Progenitor cell of endocrine pancreas (in vitro differentiated cells): ENCODE measurements at places on chromosomes 5 and 9.

GRCh38 chr9:121557581-121558447 lies 58.2 kb upstream of the GGTA1 start:
- DNase-seq, result no peak

DNA sequence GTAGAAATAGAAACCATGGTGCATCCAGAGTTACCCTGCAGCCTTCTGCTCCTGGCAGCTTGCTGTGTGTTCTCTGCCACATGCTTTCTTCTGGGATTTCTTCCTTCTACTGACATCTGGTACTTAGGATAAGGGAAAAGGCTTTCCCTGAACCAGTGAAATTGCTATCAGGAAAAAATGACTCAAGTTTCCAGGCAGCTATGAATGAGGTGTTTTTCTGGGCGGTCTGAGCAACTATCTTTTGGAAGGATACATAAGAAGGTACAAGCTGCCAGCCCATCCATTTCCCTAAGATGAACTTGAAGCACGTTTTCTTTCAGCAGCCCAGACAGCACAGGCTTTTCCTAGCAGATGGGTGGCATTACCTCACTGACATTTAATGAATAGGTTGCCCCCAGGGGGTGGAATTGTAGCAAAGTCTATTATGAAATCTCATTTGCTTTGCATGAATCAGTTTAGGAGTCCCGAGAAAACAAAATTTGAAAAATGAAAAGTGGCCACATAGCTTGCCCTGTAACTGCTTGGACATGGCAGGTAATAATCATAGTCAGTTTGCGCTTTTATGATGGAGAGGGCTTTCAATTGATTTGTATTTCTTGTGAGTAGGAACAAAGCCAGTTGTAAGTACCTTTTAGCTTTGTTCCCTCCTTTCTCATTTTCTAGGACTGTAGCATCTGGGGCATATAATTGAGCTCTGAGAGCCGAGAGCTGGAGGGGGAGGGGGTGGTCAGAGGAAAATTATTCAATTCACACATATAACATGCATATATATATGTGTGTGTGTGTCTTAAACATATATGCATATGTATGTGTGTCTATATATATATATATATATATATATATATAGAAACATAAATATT lies 108.5 kb downstream of the C9orf152 start:
- no peak for DNase-seq

DNA sequence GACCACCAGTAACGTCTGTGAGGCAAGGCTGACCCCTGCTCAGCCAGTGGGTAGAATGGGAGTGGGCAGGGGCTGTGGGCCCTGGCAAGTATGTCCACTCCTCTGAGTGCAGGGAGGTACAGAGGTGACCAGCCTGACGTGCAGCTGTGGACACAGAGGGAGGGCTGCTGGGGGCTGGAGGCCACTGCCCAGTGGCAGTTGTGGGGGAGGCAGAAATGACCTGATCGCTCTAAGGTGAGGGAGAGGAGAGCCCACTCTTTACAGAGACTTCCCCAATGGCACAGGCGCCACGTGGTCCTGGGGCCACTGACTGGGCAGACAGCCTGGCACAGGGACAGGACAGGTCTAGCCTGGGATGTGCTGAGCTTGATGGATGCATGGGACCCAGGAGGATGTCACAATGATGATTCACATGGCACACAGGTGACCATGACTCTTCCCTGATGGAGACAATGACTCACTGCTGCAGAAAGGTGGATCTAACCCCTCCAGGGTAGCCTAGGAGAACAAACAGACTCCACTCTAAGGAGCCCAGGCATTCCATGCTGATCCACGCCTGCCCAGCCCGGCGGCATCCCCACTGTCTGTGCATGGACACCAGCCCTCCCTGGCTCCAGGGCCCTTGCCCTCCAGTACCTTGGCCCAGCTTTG lies 7.7 kb downstream of the LPCAT1 start:
- DNase-seq, result peak; percentile 8

- DNase-seq, result no peak
These were observed 60.6 kb downstream of the FBXL17 start for GRCh38 chr5:108321341-108321740.

DNA sequence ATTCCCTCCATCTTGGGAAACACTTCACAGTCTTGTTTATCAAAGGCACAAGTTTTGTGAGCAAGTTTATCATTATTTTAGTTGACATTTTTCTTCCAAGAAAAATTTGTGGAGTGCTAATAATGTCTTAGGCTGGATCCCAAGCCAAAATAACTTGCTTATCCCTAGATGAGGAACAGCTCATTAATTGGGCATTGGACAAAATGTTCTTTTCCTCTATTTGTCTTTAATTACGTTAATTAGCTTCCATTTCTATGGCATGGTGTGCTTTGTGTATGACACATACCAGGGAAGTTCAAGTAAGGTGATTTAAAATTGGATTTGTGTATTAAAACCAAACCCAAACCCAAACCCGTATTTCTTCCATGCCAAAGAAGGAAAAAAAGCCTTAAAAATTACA lies 379.5 kb downstream of the SH3GL2 start:
- DNase-seq, result no peak

DNA sequence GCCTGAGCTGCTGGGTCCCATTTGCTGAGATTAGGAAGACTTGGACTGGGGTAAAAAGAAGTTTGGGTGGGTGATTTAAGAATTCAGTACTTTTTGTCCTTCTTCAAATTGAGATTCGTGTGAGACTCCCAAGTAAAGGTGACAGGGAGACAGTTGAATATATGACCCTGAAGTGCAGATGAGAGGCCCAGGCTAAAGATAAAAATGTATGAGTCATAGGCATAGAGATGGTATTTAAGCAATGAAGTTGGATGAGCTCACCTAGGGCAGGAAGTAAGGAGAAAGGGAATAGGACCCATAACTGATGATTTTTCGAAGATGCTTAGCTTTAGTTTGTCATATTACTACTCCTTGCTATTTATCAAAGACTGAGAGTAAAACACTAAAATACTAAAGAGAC lies 255.9 kb upstream of the ADRA1B start:
- DNase-seq, result no peak

GRCh38 chr5:38323645-38324295 lies 65.4 kb downstream of the EGFLAM start:
- no peak for DNase-seq

DNA sequence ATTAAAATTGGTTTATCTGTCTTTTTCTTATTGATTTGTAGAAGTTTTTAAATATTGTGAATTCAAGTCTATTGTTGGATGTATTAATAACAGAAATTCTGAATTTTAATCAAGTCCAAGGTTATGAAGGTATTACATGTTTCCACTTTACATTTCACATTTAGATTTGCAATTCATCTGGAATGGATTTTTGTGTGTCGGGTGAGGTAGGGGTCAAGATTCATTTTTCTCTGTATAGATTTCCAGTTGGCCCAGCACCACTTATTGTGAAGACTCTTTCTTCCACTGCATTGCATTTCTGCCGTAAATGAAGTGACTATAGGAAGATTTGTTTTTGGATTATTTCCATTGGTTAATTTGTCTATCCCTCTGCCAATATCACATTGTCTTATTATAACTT lies 35.5 kb upstream of the DMRT2 start:
- DNase-seq, result no peak

DNA sequence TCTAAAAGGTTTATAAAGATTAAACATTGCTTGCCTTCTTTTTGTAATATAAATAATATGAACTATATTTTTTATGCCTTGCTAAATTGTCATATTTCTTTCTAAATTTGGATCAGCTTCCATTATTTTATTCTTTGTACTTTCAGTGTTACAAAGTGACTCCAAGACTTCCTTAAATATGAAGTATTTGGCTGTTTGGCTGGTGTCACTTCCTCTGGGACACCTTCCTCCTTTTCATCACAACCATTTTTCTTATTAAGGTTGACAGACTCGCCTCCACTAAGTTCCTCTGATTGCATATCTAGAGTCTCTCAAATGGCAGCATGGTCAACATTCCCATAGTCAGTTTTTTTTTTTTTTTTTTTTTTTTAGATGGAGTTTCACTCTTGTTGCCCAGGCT lies 73.8 kb upstream of the SLC1A1 start:
- no peak for DNase-seq

GRCh38 chr9:100086097-100086635 lies 12.6 kb downstream of the ERP44 start:
- no peak for DNase-seq

GRCh38 chr5:138054847-138055558 lies 22.1 kb upstream of the FAM13B start:
- DNase-seq, result no peak

- DNase-seq, result no peak
These were observed 486.4 kb downstream of the HINT1 start for GRCh38 chr5:130678637-130679036.

DNA sequence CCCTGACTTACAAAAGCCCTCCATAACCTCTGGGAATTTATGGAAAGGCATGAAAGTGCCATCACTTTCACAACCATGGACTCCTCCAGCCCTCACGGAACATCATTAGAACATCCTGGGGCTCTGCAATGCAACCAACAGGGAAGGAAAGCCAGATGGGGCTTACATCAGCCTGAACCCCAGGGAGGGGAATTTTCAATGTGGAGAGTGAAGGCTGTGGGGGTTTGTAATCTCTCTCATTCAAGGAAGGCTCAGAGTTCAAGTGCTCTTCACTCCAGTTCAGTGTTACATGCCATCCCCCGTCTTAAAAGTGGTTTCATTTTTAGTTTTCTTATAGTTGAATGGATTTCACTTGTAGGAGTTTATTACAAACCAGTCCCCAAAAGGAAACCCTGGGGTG lies 5.7 kb downstream of the SPRY4 start:
- DNase-seq, result no peak

DNA sequence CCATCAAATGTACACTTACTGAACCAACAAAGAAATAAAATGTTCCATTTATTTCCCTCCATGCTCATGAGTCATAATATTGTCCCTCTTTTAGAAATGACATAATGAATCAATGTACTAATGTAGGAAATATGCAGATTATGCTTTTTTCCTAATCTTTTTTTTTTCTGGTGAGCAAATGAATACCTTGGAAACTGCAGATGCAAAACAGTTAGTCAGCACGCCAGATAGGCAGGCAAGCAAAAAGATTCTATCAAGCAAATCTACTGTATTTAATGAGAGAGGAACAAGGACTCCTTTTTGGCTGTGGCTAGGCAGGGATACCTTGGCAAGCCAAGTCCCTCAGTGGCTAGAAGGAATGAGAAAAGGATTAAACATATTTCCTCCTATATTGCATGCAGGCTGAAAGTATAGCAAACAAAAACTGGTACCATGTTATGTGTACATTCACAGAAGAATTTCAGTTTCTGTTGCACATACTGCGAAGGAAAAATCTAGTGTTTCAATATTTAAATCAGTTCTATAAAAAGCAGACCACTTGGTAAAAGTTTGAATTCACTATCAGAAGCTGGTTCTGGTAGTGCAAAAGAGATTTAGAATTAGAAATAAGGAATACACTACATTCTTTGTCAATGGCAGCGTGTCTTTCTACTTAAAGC lies 605.4 kb downstream of the TLE1 start:
- DNase-seq, result no peak

GRCh38 chr9:78422309-78422708 lies 125.4 kb downstream of the PSAT1 start:
- DNase-seq, result no peak

DNA sequence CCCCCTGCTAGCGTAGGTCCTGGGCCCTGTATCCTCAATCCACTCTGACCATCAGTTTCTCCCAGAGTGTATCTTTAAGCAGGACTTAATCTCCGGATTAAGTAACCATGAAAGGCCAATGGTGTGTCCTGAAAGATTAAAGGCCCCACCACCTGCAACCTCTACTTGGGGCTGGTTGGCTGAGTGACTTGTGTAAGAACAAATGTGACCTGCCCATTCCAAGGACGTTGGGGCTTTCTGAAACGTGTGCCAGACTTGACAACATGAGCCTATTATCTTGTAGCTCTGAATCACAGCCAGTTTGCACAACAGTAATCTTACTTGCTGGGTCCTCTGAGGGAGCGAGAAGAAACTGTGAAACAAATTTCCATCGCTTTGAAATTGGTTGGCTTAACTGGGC lies 3.1 kb upstream of the PRELID2 start:
- no peak for DNase-seq

DNA sequence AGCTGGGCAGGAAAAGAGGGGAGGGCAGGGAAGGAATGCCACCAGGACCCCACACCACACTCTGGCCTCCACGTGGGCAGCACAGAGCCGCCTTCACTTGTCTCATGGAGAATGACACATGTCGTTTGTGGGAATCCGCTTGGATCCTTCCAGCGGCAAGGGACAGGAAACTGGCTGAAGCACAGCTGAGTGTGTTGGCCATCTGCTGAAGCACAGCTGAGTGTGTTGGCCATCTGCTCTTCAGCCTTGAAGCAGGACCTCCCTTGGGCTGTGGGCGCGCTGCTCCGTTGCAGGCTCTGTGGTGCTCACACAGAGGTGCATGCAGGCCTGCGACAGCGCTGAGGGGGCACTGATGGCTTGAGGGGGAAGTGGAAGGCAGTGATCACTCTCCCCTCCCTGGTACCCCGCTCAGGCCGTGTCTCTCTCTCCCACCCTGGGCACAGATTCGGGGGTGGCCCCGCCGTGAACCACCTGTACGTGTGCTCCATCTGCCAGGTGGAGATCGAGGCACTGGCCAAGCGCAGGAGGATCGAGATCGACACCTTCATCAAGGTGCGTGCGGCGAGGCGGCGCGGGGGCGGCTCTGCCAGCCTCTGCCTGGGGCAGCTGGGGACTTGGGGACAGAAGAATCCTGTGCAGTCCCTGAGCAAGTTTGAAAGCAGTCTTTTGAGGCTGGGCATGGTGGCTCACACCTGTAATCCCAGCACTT lies 40.6 kb downstream of the USP20 start:
- DNase-seq, result no peak

- no peak for DNase-seq
These were observed 46.7 kb downstream of the MYO10 start for GRCh38 chr5:16889203-16889971.

DNA sequence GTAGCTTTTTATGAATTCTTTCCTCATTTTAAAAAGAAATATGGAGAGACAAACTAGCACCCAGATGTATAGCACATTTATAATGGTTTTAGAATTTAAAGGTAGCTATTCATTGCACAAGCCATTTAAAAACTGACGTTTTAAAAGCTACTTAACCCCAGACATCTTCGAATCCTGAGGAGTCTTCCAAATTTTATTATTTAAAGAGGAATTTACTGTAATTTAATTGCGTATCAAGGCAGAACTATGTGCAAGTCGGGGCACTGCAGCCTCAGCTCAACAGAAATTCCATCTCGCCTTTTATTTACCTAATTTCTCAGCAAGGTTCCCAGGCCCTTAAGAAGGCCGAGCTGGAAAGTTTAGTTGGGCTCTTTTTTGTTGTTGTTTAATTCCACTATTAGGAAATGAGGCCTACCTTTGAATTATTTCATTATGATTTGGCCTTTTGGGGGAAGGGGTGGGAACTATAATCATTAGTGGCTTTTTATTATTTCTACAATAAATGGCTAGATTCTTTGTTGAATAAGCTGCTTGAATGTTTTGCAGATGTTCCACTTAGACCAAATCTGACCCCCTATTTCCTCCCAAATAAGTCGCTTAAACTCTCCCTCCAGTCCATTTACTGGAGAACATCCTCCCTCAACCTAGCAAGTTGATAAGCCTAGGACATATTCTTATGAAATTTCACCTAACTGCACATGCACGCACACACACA lies 20.2 kb downstream of the NR2F1 start:
- no peak for DNase-seq

DNA sequence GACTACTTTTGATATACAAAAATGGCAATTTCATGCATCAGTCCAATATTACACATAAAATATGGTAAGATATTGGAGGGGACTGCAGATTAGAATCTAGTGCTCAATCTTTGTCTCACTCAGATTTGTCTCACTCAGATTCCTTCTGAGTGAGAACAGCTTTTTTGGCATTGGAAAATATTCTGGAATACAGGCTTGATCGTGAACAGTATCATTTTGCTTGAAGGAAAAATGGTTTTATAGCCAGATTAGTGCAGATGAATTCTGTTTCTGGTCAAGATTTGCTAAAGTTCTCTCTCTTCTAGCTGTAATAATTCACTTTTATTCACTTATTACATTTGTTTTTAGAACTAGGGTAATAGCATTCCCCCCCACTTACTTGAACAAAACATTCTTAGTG lies 51.2 kb downstream of the MAN2A1 start:
- DNase-seq, result no peak
